ENCODE measurements at places on chromosomes 1 and 21. TPM values are rescaled to one million over a fixed set of nuclear protein-coding genes. Genes with fewer than 3 reads are reported as not detected.

GRCh38 chr1:50959303-50959912 lies 659 bp downstream of the FAF1 start:
- DNase-seq, result peak; percentile 29

- peak; percentile 53 for DNase-seq
Measured at GRCh38 chr1:145956781-145957442, 905 bp downstream of the LIX1L start.

DNA sequence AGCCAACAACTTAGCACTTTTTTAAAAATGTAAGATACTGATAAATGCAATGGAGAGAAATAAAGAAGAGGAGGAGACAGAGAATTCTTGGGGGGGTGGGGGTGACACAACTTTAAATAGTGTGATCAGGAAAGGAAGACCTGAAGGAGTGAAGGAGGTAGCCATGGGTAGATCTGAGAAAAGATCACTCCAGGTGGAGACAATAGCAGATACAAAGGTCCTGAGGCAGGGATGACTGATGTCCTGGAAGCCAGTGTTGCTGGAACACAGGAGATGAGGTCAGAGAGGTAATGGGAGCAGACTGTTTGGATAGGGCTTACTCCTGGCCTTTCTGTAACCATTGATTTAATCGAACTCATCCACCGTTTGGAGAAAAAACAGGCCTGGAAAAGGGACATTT lies 24.6 kb upstream of the TRABD2B start:
- DNase-seq, result no peak

DNA sequence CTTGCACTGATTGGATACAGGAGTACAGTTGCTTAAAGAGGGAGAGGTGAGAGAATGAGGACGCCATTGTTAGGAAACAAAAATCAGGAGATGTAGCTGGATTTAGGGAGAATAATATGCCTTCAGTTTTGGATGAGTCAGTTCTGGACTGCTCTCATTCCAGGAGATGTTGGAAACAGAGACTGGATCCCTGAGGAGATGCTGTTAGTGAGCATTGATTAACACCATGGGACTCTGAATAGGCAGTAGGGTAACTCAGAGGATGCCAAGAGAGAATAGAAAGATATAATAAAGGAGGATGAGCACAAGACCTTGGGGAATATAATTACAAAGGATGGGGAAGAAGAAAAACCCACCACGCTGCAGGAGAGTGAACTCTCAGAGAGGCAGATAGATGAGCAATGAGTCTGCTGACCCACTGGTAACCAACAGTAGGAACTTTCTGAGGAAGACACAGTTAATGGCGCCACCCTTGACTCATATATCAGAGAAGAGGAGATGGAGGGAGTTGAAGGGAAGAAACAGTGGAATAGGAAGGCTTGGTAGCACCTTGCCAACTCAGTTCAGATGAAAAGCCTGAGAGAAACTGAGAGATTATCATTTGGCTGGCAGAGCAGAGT lies 10.5 kb downstream of the KCNJ15 start:
- no peak for DNase-seq

GRCh38 chr1:32626176-32626575 lies 24.2 kb downstream of the ZBTB8OS start:
- DNase-seq, result no peak

GRCh38 chr1:39933956-39934941 lies 20.7 kb upstream of the MFSD2A start:
- peak; percentile 82 for DNase-seq

GRCh38 chr1:94803517-94804441 lies 16.4 kb upstream of the SLC44A3 start:
- DNase-seq, result no peak

GRCh38 chr1:112693821-112694220 lies 13.1 kb downstream of the RHOC start:
- DNase-seq, result no peak

- DNase-seq, result no peak
Measured at GRCh38 chr1:205240569-205240968, 12.8 kb downstream of the TMCC2 start.

GRCh38 chr1:109787211-109787844 lies 23.6 kb upstream of the EPS8L3 start:
- DNase-seq, result no peak

DNA sequence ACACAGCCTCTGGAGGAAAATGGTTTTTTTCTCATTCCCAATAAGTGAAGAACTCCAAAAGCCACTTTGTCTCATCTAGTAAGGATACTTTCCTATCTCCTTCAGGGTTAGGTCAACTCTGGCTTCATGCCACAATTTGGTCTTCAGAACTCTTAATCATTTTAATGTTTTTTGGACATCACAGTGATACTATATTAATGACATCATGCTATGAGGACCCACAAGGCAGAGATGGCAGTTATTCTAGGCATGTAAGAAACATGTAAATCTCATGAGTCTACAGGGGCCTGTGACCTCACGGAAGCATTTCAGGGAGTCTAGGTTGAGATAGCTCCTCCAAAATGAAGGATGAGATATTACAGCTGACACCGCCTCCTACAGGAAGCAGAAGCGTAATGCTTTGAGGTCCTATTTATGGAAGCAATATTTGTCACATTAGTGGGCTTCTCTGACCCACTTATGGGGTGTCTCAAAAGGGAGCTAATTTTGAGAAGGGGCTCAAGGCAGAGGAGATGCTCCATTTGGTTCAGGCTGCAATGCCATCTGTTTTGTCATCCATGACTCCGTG lies 5.0 kb upstream of the GPR137B start:
- no peak for DNase-seq

- DNase-seq, result no peak
Measured at GRCh38 chr1:185062710-185063370, 17.5 kb downstream of the RNF2 start.

DNA sequence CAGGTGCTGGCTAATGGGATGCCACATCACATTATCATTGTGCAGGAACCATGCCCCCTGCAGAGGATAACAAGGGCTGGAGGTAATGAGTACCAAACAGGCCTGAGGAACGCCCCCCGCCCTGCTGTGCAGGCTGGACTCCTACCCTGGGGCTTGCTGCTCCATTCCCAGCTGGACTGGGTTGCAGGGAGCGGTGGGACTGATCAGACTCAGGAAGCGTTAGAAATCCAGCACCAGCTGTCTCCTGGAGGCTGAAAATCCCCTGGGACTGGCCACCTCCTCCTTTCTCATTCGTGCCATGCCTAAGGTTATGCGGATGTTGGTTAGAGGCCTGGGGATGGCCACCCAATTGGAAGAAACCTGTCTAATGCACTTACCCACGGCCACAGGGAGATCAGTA lies 36.9 kb upstream of the POU3F1 start:
- DNase-seq, result no peak

- DNase-seq, result no peak
Measured at GRCh38 chr1:178932552-178932906, 61.7 kb upstream of the ANGPTL1 start.

DNA sequence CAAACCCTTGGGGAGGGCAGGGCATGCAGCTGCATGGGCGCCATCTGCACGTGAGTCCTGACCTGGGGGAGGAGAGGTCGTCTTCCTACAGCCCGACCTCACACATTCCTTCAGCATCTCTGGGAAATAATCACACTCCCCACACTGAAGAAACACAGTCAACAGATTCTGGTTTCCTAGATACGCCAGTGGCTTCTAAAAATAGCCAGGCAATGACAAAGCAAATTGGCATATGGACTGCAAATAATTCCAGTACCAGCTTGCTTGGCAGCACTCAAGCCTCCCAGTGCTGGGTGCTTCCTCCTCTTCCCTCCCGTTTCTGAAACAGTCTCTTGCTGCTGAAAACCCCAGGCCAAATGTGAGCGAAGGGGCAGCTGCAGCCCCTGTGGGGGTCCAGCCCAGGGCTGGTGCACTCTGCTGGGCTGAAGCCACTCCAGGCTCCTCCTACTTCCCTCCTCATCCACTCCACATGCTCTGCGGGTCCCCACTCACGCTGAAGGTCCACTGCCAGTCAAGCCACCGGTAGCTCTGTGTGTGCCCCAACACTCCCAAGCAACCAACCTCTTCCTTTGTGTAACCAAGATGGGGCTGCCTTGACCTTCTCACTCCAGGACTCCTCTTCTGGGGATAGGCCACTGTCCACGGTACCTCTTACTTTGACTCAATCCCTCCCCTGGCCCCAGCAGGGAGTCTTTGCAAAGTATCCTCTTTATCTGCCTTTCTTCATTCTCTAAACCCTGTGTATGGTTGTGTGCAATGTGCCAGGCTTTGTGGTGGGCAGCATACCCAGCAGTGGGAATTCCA lies 69.0 kb downstream of the KCND3 start:
- peak; percentile 38 for DNase-seq

- DNase-seq, result no peak
Measured at GRCh38 chr1:198143797-198144196, 13.0 kb upstream of the NEK7 start.

DNA sequence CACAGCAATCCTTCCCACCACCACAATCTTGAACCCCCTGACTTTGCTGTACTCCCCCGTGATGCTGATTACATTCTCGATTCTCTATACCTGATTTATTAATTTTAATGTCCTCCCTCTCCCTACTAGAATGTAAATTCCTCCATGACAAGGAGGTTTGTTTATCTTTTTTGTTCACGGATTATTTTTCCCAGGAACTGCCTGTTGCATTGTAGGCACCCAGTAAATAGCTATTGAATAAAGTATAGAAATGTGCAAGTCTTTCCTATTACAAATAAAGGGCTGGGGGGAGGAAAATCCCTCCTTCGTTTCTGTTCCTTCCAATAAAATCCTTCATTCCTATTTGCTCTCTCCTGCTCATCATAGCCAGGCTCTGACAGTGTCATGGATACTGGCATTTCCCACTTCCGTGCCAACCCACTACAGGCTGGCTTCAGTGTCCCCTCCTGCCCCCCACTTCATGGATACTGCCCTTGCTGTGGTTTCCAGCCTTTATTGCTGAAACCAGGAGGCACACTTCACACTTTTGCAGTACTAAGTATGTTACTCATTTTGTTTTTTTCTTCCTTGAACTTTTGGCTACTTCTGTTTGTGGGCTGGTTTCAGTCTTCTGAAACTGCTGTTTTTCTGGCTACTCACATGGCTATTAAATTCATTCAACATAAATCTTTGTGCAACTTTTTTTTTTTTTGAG lies 7.5 kb downstream of the KIF1B start:
- DNase-seq, result no peak

DNA sequence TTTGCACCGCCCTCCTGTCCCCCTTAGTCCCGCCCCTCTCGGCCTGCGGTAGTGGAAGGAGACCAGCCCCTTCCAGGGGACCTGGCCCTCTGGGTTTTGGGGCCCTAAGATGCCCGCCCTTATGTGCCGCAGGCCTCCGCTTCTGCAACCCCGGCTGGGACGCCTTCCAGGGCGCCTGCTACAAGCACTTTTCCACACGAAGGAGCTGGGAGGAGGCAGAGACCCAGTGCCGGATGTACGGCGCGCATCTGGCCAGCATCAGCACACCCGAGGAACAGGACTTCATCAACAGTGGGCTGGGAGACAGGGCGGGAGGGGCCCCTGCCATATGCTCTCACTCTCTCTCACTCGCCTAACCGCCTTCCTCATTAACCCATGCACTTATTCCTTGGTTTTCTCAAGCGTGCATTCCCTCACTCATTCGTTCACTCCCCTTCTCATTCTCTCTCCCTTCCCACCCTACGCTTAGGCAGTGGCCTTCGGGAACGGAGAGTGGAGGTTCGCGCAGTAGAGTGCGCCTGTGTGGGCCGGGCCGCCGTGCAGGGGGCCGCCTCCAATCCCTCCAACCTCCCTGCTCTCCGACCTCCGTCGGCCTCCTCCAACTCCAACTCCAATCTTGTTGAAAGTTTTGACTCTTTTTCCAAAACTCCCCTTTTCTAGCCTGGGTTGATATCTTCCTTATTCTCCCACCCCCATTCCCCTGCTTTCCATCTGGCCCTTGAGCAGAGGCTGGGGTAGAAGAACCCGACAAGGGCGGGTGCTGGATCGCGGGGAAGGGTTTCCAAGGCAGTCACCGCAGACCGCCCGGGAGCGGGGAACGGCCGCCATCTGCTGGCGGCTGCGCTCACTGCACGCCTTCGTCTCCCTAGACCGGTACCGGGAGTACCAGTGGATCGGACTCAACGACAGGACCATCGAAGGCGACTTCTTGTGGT lies 15.2 kb downstream of the BCAN start:
- DNase-seq, result peak; percentile 81

GRCh38 chr1:216758161-216758560 lies 34.9 kb upstream of the ESRRG start:
- no peak for DNase-seq

GRCh38 chr1:235369802-235370201 lies 2.6 kb downstream of the TBCE start:
- DNase-seq, result no peak

GRCh38 chr21:41848958-41849580 lies 30.1 kb downstream of the PRDM15 start:
- no peak for DNase-seq

The ERICH3 gene
- total RNA-seq, result not detected

The CELA3B gene
- not detected for total RNA-seq

The SPRR2F gene
- not detected for total RNA-seq

The CDA gene
- total RNA-seq, result 6.5 TPM

The ZFP69 gene
- total RNA-seq, result 2.3 TPM

The UTS2 gene
- not detected for total RNA-seq

The SFN gene
- 0.18 TPM for total RNA-seq

The ANKRD34A gene
- 0.94 TPM for total RNA-seq

The FNDC7 gene
- total RNA-seq, result not detected

Data from left cardiac atrium (tissue), 4 donors.